NCI-H774 (cell line): ENCODE measurements at places on chromosomes 1 and 21.

GRCh38 chr21:22650226-22650625 lies 1652.0 kb downstream of the NCAM2 start:
- DNase-seq = no peak

- DNase-seq = no peak
Observed at GRCh38 chr1:10641976-10642375, 154.5 kb downstream of the CASZ1 start.

DNA sequence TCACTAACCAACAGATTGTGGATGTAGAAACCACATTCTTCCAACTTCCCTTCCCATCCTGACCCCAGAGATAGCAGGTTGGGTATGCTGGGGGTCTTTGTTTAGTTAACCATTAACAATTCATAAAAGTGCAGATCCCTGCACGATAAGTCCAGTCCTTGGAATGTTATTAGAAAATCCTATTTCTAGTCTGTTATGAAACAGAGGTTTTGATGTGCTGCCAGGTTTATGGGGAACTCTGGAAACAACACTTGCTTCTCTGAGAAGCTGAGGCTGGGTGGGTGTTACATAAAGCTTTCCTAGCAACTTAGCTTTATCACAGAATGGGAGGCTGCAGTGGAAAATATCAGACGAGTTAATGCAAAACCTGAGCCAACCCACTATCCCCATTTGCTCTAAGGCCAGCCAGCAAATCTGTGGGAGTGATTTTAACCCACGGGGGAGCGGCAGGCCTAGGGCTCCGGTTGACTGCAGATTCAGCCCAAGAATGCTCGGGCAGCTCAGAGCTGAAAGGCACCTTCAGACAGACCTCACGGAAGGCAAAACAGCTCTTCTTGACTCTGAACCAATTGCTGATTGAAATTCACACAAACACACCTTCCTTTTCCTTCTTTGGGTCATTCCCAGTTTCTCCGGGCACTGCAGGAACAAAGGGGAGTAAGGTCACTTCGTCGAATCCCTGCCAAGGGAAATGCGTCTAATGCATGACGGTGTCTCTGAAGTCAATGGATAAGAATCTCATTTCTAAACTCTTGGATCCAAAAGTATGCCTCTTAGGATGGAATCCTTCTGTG lies 111.7 kb upstream of the IRF2BP2 start:
- no peak for DNase-seq

- DNase-seq = no peak
Observed at GRCh38 chr1:152328801-152329391, 3.9 kb upstream of the FLG start.
